Stimulated activated CD4-positive, alpha-beta T cell treated with anti-CD3 and anti-CD28 coated beads, TNF-alpha, amount 100 ng/mL, for 1 hour (primary cell): ENCODE measurements at places on chromosomes 2 and 18.

DNA sequence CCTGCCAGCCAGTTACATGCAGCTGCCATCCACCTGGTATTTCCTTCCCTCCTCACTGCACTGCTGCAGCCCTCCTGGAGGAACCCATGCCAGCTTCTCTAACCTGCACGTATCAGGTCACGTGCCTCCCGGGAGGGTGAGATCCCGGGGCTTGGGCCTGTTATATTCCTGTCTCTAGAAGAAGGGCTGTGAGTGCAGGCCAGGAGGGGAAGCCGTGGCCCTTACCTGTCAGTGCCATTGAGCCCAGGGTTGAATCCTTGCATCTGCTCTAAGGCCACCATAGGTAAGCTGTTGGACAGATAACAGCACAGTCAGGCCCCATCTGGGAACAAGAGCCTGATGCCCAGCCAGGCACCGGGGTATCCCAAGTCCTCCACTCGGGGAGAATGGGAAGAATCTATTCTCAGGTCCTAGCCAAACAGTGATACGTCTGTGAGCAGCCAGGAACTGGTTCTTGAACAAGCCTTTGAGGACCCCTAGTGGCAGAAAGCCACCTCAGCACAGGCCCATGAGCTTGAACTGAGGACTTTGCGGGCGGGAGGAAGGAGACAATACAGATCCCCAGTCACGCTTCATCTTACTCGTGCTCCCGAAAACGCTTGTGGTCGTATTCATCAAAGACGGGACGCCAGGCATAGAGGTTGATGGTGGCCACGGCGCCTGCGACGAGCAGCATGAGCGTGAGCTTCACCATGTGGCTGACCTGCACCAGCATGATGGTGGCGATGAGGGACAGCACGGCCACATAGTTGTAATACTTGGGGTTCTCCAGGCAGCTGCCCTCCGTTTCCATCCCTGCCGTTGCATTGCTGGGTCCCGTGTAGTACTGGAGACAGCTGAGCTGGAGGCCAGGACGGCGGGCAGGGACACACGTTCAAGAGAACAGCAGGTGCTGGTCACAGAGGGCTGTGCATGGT is 34.4 kb downstream of the CENPO start:
- peak; percentile 42 for DNase-seq

DNA sequence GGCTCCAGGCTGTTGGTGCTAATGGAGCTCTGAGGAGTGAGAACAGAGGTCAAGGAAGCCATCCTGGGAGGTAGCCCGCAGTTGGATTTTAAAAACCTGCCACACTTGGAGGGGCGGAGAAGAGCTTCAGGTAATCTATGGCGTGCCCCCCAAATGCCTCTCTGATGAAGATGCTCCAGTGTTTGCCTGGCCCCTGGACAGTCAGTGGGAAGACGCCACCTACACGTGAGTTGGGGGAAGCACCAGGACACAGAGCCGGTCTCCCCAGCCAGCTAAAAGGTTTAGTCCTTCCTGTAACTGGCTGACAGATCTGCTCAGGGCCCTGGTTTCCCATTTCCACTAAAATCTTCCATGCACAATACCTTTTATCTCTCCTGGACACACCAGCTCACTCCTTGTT is 225.0 kb downstream of the TTC32 start:
- DNase-seq, result no peak

DNA sequence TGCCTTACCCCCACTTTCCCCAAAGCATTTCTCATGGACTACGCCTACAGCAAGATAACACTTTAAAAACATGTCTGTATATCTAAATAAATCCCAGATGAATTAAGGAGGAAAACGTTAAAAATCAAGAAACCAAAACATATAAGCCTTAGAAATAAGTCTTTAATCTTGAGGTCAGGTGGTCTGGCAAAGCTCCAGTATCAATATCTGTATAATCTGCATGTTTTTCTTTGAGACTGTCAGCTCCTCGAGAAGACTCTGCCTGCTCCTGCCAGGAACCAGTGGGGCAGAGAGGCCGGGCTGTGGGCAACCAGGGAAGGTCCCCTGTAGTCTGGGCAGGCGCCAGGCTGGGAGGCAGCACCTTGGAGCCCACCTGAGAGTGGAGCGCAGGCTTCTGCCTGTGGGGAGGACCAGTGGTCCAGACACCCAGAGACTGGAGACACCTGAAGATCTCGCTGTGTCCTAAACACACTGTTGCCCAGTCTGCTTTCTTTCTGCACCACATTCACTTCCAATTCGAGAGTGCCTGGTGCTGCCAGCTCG is 291.0 kb upstream of the SOX11 start:
- DNase-seq, result no peak

DNA sequence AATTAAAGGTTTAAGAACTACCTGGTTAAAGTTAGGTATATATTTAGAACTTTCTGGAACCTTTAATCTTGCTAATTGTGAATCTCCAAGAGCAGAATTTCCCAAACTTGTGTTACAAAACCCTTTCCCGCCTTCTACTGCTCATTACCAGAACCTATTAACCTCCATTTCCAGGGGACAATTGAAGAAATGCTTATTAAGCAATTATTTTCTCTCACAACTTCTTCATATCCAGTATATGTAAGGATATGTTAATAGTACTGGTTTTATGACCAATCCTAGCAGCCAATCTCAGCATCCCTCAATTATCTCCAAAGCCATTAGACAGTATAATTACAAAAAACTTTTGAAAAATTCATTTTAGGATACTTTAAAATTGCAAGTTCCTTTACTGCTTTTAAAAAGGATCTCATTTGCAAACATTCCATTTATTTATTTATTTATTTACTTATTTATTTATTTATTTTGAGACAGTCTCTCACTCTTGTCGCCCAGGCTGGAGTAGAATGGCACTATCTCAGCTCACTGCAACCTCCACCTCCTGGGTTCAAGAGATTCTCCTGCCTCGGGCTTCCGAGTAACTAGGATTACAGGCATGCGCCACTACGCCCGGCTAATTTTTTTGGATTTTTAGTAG is 3.7 kb downstream of the GFPT1 start:
- DNase-seq, result no peak

- DNase-seq, result no peak
These were observed 44.7 kb upstream of the C1D start for GRCh38 chr2:68107475-68107874.

- no peak for DNase-seq
These were observed 4.8 kb downstream of the ITPRIPL1 start for GRCh38 chr2:96329874-96330273.

DNA sequence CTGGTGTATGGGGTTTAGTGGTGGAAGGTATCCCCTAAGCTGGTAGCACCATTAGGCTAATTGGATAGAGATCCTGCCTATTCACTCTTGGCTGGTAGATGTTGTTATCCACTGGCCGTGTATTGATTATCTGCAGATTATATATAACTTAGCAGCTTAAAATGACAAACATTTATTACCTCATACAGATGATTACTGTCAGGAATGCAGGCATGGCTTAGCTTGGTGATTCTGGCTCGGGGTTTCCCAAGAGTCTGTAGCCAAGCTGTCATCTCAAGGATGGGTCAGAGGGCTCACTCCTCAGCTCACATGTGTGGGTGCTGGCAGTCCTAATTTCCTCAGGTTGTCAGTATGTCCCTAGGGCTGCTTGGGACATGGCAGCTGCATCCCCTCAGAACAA is 465.8 kb downstream of the PARD3B start:
- DNase-seq, result no peak

- no peak for DNase-seq
These were observed 2.6 kb downstream of the PMAIP1 start for GRCh38 chr18:59902131-59902992.
